ENCODE measurements at places on chromosomes 5 and 9.

- no peak for DNase-seq
These were observed 357.5 kb downstream of the SH3GL2 start for GRCh38 chr9:17936365-17936764.

- no peak for DNase-seq
These were observed 6.3 kb downstream of the TYRP1 start for GRCh38 chr9:12699529-12699928.

DNA sequence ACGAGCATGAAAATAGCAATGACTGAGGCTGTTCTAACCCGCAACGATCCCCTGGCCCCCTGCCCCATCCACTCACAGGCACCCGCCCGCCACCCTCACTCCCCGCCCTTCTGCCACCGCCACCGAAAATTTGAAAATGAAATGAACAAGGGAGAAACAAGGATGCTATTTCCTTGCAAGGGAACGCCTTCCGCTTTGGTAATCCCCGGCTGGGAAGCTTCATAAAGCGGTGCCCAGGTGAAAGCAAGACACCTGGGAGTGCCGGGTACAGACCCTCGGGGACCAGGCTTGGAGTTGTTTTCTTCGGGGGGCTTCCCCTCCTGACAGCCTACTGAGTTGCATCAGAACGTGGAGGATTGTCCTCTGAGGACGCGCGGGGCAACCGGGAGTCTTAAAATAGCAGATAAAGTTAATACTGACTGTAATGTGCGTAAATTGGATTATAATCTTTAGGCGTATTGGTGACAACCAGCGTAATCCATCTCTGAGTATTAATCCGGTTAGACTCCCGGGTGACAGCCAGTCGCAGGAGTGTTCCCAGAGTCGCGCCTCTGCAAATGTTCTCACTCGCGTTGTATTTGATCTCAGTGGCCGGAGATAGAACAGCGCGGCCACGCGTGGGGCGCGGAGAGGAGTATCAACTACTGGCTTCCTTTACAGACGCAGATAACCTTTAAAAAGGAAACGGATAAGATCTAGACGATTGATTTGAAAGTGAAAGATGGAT, 885 bp upstream of the MLLT3 start:
- DNase-seq, result no peak

DNA sequence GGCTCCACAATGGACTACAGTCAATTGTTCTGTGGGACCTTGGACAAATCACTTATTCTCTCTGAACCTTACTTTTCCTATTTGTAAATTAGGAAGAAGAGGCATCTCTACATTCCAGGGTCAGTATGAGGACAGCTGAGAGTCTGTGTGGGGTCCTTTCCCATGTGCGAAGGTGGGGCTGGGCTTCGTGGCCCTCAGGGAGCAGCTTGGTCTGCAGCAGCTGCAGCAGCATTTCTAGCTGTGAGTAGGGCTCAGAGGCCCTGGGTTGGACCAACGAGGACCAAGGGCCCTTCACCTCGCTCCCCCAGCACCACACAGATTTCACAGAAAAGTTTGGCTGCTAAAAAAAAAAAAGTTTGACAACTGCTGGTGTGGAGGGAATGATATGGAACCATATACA, 9.4 kb upstream of the DDX41 start:
- DNase-seq, result no peak

DNA sequence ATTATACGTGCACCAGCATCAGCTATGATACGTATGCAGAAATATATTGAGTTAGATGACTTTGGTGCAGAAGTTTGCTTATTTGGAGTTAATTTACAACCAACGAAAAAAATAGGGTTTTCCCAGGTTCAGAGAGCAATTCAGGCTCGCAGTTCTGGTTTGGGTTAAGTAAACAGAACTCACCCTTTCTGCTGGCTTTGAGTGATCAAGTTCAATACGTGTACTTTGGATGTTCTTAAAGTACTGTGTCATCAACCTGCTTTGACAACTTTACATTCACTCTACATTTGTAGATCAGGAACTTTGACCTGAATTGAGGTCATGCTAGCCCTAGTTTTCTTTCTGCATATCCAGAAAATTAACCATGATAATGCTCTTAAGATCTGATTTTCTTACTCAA, 40.7 kb downstream of the ACOT12 start:
- no peak for DNase-seq

GRCh38 chr9:127650518-127650917, 38.4 kb downstream of the STXBP1 start:
- no peak for DNase-seq

GRCh38 chr9:129774791-129775447, 22.1 kb upstream of the PTGES start:
- no peak for DNase-seq

DNA sequence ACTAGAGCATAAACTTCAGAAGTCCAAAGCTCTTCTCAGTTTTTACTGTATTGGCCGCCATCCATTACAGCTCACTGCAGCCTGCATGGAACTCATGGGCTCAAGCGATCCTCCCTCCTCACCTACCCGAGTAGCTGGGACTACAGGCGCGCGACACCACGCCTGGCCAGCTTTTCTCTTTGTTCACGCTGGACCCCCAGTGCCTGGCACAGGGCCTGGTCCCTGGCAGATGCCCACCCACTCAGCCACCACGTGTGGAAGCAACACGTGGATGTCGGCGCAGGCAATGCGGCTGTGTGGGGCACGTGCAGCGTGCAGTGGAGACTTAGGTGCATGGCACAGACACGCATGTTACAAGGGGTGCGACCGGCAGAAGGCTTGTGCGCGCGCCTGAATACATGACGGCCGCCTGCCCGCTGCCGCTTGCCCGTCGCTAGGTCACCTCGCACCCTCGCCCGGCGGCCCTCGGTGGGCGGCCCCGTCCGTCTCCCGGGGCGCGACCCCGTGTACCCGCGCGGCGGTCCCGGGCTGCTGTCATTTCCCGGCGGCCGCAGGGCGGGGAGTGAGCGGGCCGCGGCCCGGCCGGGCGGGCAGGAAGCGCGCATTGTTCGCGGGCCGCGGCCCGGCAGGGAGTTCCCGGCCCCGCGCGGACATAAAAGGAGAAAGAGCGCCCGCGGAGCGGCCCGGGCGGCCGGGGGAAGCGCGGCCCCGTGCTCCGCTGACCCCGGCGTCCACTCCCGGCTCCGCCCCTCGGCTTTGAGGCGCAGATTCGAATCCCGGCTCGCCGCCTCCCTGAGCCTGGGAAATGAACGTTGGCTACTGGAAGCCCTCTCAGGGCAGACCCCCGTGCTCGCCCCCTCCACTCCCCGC, 24.1 kb upstream of the PTGS1 start:
- no peak for DNase-seq

DNA sequence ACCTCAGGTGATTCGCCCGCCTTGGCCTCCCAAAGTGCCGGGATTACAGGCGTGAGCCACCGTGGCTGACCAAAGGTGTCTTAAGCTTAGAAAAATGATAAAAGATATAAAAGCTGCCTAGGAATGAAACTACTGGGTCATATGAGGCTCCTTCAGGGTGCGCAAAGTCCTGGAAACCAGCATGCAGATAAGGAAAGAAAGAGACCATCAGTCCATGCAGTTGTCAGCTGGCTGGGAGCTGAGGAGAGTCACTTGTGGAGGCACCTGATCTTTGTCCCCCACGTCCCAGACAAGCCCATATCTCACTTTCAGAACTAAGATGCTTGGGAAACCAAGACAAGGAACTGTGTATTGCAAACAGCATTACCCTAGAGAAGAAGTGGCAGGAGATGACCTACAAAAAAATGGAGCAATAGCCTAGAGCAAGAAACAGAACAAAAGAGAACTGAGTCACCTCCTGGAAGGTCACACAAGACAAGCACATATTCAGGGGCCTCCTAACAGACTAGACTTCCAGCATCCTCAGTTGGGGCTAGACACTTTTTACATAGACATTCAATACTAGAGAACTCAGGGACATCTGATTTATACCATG, 2.8 kb upstream of the CCDC125 start:
- no peak for DNase-seq

DNA sequence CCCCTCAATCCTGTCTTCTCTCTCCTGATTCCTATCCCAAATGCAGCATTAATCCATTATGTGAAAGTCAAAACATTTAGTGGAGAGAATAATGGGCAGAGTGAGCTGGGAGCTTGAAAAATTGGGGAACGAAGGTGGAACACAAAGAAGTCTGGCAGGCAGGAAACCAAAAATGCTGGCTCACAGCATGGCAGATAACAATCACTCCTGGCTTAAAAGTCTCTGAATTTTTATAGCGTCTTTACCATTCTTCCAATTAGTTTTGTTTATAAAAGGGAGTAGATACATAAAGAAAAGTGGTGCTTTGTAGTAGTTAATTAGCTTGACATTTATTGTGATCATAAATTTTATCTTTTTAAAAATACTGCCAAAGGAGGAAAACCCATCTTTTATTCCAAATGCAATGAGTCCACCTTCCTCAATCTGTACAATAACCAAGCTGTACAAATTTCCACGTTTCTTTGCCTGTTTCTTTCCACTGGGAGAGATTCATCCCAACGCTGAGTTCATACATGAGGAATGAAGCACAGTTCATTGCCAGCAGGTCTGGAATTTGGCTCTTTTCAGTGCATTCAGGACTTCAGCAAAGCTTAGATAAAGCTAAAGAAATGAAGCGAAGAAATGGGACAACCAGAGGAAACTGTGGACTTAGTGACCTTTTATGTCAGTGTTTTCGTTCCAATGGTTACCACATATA, 174.7 kb downstream of the HMHB1 start:
- DNase-seq, result no peak

DNA sequence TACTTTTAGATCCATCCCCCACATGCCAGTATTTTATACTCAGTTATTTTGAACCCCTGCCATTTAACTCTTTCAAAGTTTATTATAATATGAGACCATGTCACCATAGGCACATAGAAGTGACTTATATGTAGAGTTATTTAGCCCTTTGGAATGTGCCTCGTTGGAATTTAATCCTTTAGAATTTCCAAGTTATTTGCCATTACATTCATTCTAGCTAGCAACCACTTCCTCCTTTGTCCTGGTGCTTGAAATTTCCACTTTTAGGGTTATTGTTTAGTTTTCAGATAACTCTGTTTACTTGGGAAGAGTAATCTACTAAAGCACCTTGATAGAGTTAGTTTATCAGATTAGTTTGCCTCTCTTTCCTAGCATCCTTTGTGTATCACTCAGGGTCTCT, 82.8 kb upstream of the TLE1 start:
- no peak for DNase-seq

DNA sequence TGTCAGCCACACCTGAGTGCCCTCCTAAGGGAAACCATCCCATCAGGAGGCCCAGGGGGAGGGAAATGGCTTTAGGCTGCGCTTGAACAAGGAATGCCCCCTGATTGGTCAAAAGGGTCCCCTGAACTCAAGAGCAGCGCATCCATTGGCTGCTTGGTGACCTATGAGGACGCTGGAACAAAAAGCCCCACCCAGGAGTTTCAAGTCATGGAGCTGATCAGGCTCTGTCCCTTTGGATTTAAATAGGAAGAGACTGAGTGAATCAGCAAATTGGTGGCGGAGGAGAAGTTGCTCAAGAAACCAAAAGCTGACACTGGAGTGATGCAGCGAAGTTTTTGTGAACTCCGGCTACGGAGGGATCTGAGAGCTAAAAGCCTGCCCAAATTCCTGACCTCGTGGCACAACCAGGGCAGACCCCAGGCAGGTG, 66.7 kb downstream of the SMIM23 start:
- no peak for DNase-seq

- DNase-seq, result no peak
These were observed 112.6 kb upstream of the PJA2 start for GRCh38 chr5:109522404-109522803.

GRCh38 chr9:89367726-89368437, 49.6 kb downstream of the SECISBP2 start:
- DNase-seq, result no peak

DNA sequence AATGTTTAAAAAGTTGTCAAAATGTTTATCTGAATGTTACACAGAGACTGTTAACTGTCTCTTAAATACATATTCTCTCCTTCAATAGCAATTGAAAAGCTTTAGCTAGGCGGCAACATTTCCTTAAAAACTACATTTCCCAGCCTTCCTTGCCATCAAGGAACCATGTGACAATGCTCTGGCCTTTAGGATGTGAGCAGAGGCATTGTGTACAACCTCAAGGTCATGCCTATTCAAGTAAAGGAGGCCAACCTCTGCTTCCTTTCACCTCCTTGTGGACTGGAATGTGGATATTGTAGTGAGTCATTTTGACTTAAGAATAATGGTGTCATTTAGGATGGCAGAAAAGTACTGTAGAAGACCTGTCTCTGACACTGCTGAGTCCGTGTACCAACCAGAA, 23.7 kb upstream of the MROH2B start:
- no peak for DNase-seq

DNA sequence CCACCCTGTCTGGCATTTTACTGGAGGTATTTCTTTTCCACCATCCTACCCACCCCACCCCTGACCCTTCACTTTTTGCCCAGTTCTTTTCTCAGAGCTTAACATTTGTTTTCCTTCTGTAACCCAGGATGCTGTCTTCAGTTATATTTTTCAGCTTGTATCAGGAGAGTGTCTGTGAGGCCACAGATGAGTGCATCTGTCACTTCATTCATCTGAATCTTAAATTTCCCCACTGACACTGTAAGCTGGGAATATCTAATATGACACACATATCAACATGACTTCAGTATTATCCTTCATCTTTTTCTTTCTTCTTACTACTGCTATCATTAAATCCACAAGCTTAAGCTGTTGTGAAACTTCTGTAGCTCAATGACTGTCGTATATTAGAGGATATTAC, 4.9 kb downstream of the MARCHF3 start:
- no peak for DNase-seq

- no peak for DNase-seq
These were observed 16.7 kb upstream of the SLC28A3 start for GRCh38 chr9:84357275-84357674.

DNA sequence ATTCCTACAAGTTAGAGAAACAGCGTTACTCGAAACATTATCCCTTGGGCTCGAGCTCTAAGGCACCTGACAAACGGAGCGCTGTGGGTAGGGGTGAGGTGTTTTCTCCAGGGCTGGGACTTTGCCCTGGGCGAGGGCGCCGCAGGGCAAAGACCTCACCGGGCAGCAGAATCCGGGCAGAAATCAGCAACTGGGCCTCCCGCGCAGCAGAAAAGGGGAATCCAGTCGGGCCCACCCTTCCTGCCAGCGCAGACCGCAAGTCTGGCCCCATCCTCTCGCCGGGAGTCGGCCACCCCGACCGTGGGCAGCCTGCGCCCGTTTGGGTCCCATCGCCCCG, 430 bp upstream of the MSH3 start:
- no peak for DNase-seq
